ENCODE measurements at places on chromosomes 2 and 18.

GRCh38 chr2:8886876-8887275 is 49.5 kb upstream of the KIDINS220 start:
- DNase-seq = no peak

- DNase-seq = no peak
Measured at GRCh38 chr2:71454221-71455010, 1.1 kb downstream of the DYSF start.

- DNase-seq = no peak
Measured at GRCh38 chr18:67041334-67041733, 437.4 kb upstream of the CDH19 start.

- DNase-seq = no peak
Measured at GRCh38 chr2:147607379-147607778, 237.4 kb upstream of the ACVR2A start.

GRCh38 chr2:181304011-181304844 is 153.0 kb upstream of the ITGA4 start:
- DNase-seq = no peak

- no peak for DNase-seq
Measured at GRCh38 chr2:12455661-12456060, 261.1 kb upstream of the TRIB2 start.

DNA sequence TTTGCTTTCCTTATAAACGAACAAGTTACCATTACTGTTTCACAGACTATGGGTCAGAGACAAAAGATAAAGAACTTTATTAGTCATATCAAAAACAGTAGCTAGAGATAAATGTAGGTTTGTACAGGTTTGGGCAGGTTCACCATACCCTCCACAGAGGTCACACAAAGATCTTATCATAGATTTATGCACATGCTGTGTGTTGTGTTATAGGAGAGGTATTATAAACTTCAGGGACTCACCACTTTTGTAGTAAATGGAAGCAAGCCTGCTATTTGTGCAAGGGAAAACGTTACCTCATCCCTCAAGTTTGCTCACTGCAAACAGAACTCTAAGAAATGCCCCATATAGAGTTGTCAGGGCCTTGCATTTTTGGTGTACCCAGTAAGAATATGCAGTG is 584.5 kb upstream of the LRRTM1 start:
- DNase-seq = no peak

DNA sequence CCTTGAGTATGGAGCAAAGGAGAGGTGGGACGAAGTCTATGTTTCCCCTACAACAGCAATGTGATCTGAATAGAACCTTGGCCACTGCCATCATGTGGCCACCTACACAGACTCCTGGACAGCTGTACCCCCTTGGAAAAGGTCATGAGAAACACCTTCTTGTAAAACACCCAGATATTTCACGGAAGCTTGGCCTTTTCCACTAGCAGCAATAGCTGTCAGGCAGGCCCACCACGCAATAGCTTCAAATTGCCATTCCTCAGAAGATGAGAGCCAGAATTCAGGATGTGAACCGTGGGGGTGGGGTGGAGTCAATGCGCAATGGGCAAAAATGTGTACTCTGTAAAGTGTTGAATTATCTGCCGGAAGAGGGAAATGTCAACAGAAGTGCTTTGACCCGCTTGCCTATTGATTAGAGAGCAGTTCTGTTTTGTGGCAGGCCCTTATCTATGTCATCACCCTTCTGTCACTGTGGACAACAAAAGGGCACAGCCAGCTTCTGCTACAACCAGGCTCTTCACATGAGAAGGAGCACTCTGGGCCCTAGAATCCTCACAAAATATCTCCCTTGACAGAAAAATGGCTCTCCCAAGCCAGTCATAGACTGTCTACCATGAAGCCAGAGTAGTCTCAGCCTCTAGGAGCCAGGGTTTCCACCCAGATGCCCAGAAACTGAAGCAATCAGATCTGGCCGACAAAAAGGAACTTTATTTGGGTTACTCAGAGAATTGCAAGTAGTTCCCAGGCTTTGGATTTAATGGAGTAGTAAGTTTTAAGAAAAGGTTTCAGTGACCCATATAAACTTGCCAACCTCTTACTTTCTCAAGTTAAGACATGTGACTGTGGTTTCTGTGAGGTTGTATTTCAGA is 9.5 kb downstream of the INPP1 start:
- no peak for DNase-seq

DNA sequence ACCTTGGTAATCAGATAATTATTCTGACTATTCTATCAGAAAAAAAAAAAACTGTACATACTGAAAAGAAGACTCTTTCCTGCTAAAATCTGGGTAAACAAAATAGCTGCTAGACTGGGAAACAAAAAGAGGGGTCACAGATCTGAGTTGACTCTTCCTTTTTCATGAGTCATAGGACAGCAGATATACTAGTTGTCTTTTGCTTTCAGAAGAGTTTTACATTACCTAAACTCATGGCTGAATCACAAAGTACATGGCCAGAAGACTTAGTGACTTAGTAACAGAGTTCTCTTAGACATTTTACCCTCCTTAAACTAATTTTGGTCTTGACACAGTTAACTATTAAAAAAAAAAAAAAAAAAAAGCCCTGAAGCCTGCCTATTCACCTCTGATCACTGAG is 834.0 kb upstream of the FSHR start:
- no peak for DNase-seq

- no peak for DNase-seq
Measured at GRCh38 chr2:216698895-216699294, 3.5 kb upstream of the IGFBP5 start.

DNA sequence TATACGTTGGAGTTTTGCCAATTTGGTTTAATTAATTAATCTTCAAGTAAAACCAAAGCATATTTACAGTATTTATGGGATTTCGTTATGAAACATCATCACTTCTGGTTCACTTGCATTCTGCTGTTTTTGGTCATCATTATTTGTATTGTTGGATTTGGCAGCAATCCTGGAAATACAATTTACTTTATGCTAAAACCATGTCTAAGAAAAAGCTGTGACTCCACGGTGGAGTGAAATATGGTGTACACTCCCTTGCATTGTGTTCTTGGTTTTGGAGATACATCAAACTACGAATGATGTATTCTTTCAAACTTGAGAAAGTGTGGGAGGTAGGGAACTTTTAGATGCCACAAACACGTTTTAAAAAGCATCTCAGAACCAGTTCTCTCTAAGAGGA is 106.4 kb downstream of the CTAGE1 start:
- DNase-seq = no peak

- no peak for DNase-seq
Measured at GRCh38 chr2:75820693-75821092, 110.0 kb upstream of the GCFC2 start.

GRCh38 chr18:63062246-63062645 is 257.3 kb downstream of the BCL2 start:
- DNase-seq = no peak

DNA sequence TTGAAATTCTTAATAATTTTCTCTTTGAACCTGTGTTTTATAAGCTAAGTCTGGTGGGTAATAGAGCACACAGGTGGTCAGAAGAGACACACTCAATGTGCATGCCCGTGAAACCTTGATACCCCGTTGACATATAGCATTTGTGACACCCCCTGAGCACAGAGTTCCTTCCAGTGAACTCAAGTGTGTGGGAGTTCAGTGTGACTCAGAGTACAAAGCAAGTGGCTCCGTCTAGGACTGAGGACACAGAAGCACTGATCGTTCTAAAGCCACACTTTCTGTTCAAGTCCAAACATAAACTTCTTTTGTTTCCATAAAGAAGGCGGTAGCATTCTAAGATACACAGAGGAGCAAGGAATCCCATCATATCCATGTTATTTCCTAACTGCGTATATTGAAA is 523.6 kb downstream of the PID1 start:
- no peak for DNase-seq

GRCh38 chr2:122366969-122367645 is 611.7 kb downstream of the TSN start:
- DNase-seq = no peak

GRCh38 chr2:23497063-23497462 is 112.1 kb downstream of the KLHL29 start:
- no peak for DNase-seq

All from activated CD8-positive, alpha-beta memory T cell treated with anti-CD3 and anti-CD28 coated beads for 4 hours (primary cell).